ENCODE measurements at places on chromosomes 16 and 17. TPM values are rescaled to one million over a fixed set of nuclear protein-coding genes. Genes with fewer than 3 reads are reported as not detected.

- H3K4me1 ChIP-seq: peaks cover 5% of the 10 kb centered on the region
- H3K27ac ChIP-seq: no peak overlapping the region
- no peak for DNase-seq
- no peak overlapping the region for H3K4me3 ChIP-seq
- no peaks in the 10 kb centered on the region for H3K27me3 ChIP-seq
- H3K36me3 ChIP-seq: no peaks in the 10 kb centered on the region
Measured at GRCh38 chr16:85246973-85247372, 134.7 kb upstream of the CIBAR2 start.

DNA sequence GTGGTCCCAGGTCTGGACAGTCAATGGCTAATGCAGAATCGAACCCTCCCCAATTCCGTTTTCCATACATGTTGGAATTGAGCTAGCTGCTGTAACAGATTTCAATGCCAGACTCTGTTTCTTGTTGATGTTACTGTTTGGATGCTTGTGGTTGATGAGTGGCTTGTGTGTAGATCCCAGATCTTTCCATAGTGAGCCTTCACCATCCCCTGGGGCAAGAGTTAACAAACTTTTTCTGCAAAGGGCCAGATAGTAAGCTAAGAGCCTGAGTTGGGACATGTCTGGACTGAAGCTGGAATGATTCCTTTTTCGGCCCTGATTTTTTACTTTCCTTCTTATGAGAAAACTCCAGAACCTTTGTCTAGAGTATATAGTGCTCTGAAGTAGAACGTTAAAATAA is 296.3 kb downstream of the CPPED1 start:
- no peaks in the 10 kb centered on the region for H3K4me1 ChIP-seq
- DNase-seq: no peak
- H3K4me3 ChIP-seq: no peak overlapping the region
- H3K27me3 ChIP-seq: no peaks in the 10 kb centered on the region
- no peaks in the 10 kb centered on the region for H3K36me3 ChIP-seq

DNA sequence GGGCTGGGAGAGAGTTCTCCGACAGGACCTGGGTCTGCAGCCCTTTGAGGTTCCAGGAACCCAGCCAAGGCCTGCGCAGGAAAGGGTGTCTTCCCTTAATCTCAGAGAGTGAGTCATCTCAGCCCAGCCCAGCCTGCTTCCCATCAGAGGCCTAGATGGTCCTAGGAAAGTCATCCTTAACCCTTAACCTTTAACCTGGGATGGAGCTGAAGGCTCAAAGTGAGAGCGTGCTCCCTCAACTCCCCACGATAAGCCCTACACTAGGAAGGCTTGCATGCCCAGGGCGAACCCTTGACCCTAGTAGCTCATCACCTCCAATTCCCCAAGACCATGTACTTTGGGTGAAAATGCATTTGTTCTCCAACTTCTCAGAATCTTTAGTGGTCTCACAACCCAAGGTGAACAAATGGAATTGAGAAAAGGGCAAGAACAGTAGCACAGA is 4.8 kb upstream of the ATXN7L3 start:
- H3K27ac ChIP-seq: no peak overlapping the region
- peaks cover 29% of the 10 kb centered on the region for H3K4me1 ChIP-seq
- H3K4me3 ChIP-seq: no peak overlapping the region
- DNase-seq: peak; percentile 49

DNA sequence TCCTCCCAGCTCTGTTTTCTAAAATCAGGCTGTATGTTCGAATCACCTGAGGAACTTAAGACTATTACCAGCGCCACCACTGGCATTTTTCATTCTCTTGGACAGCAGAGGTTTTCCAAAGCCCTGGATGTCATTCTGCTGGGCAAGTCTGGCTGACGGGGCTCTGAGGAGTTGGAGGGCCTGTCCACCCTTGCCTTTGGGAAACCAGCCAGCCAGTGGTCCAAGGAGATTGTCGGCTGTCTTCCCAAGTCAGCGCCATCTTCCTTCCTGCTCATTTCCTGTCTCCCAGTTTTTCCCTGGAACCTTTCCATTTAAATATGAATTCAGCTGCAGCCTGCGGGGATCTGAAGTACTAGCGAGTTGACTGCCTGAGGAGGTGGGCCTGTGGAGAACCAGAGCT is 258.3 kb downstream of the PRKCA start:
- DNase-seq: no peak
- H3K4me1 ChIP-seq: peaks cover 10% of the 10 kb centered on the region
- H3K27ac ChIP-seq: no peak overlapping the region
- no peaks in the 10 kb centered on the region for H3K27me3 ChIP-seq
- H3K36me3 ChIP-seq: no peaks in the 10 kb centered on the region

DNA sequence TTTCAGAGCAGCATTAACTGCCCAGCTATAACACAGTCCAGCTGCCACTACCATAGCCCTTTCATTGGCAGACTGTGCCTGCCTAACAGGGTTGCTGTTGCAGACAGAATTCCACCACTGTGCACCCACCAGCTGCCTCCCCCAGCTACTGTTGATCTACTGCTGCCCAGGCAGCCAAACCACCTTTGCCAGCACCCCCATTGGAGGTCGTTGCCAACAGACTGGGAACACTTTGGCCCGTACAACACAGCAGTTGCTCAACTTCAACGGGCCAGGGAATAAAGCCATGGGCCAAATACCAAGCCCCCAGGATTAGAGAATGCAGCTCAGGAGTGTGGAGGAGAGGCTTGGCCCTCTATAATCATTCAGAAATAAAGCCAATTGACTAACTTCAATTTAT is 473.6 kb downstream of the CDH11 start:
- no peak overlapping the region for H3K27ac ChIP-seq

DNA sequence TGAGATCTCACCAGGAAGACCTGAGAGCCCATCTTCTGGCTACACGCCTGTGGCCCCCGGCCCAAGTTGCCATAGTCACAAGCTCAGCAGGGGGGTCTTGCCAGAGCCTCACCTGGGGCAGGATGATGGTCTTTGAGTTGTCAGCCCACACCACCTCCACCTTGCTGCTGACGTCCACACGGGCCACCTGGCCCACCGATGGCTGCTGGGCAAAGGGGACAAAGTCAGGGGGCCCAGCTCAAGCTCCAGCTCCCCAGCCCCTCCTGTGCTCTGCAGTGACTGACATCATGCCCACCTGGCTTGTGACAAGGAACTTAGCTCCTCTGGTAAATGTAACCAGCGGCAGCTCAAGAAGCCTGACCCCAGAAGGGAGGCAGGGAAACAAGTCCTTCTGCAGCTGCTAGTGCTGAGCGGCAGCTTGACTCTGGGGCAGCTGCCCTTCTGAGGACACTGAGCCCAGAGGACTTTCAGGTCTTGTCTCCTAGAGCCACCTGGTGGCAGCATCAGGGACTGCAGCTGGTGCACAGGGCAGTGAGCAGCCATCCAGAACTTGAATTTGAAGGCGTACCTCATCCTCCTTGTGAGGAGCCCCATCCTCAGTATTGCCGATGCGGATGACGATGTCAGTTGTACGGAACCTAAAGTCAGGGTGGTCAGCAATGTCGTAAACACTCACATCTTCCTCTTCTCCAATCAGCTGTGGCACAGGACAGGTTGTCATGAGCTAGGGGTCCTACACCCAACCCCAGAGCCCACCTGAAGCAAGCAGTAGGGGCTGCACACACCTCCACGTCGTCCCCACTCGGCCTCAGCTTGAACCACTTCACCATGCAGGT is 13.5 kb downstream of the SPHK1 start:
- DNase-seq: peak; percentile 56
- H3K27me3 ChIP-seq: no peaks in the 10 kb centered on the region
- H3K4me3 ChIP-seq: no peak overlapping the region
- H3K36me3 ChIP-seq: peaks cover 19% of the 10 kb centered on the region

GRCh38 chr17:77957235-77957856 is 1.2 kb upstream of the TNRC6C start:
- H3K4me3 ChIP-seq: peak overlapping the region; percentile 64
- peaks cover 37% of the 10 kb centered on the region for H3K27me3 ChIP-seq
- no peak overlapping the region for H3K27ac ChIP-seq
- peak; percentile 13 for DNase-seq
- H3K36me3 ChIP-seq: no peaks in the 10 kb centered on the region

DNA sequence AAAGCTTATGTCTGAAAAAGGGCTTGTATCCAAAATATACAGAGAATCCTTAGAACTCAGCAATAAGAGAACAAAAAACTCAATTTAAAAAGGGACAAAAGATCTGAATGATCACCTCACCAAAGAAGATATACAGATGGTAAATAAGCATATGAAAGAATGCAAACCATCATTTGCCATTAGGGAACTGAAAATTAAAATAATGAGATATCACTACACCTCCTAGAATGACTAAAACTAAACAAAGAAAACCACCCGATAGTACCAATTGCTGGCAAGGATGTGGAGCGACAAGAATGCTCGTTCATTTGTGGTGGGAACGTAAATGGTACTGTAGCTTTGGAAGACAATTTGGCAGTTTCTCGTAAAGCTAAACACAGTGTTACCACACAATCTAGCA is 66.9 kb upstream of the MPHOSPH6 start:
- no peak for DNase-seq
- H3K4me1 ChIP-seq: no peaks in the 10 kb centered on the region
- no peaks in the 10 kb centered on the region for H3K36me3 ChIP-seq
- H3K27me3 ChIP-seq: no peaks in the 10 kb centered on the region
- H3K4me3 ChIP-seq: no peak overlapping the region

- H3K4me3 ChIP-seq: no peak overlapping the region
- H3K27ac ChIP-seq: no peak overlapping the region
- H3K27me3 ChIP-seq: peaks cover 3% of the 10 kb centered on the region
- DNase-seq: no peak
- no peaks in the 10 kb centered on the region for H3K4me1 ChIP-seq
- H3K36me3 ChIP-seq: no peaks in the 10 kb centered on the region
Measured at GRCh38 chr17:33024688-33025486, 33.2 kb downstream of the SPACA3 start.

DNA sequence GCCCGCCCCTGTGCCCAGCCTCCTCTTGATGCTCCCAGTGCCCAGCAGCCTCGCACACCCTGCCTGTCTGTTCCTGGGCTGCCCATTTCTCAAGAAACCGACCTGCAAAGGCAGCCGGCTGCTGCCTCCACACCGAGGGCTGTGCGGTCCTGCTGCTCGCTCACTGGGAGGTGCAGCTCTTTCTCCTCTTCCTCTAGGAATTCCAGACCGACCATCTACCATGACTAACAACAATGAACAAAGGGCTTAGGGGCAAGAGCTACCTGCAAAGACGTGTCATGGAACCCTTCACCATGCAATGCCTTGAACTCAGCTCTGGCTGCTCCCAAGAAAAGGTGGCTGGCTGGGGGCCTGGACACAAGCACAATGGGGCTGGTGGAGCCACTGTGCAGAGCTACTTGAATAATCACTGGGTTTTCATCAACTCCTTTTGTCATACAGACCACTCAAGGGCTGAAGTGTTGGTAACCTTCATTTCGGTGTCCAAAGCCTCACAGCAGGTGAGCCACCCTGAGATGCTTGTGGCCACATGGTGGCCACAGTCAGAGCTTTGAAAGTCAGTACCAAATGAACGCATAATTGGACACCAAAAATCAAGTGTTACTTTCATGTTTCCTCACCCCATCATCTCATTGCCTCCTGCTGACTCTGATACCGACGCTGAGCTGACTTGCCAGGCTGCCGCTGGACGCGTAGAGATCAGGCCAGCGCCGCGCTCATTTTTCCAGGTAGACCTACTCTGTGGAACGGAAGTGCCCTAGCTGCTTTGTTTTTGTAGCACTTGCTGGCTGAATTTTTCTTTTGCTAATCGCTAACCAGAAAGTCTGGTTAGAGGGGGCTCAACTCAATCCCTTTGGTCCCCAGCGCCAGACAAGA is 19.8 kb downstream of the CYB561 start:
- H3K27ac ChIP-seq: no peak overlapping the region
- no peaks in the 10 kb centered on the region for H3K4me1 ChIP-seq
- DNase-seq: no peak

DNA sequence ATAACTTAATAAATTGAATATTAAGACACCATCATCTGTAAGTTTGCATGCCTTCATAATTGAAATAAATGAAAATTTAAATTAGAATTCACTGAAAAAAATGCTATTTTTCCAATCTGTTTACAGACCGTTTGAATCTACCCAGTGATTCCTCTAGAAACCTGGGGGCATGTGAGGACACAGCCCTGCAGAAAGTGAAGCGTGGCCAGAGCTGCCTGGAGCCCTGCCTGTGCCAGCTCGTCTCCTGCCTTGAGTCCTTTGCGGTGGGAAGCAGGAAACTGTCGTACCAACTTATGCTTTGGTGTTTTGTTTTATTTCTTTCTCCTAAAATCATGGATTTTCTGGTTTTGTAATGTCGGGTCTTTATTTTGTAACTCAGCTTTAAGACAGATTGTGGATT is 67.8 kb upstream of the FA2H start:
- DNase-seq: no peak
- no peaks in the 10 kb centered on the region for H3K36me3 ChIP-seq
- H3K4me1 ChIP-seq: no peaks in the 10 kb centered on the region
- no peak overlapping the region for H3K27ac ChIP-seq
- no peaks in the 10 kb centered on the region for H3K27me3 ChIP-seq
- H3K4me3 ChIP-seq: no peak overlapping the region

GRCh38 chr17:38415250-38416194 is 12.7 kb upstream of the ARHGAP23 start:
- H3K4me3 ChIP-seq: no peak overlapping the region
- peak; percentile 20 for DNase-seq
- H3K36me3 ChIP-seq: no peaks in the 10 kb centered on the region
- H3K27me3 ChIP-seq: peaks cover 21% of the 10 kb centered on the region

DNA sequence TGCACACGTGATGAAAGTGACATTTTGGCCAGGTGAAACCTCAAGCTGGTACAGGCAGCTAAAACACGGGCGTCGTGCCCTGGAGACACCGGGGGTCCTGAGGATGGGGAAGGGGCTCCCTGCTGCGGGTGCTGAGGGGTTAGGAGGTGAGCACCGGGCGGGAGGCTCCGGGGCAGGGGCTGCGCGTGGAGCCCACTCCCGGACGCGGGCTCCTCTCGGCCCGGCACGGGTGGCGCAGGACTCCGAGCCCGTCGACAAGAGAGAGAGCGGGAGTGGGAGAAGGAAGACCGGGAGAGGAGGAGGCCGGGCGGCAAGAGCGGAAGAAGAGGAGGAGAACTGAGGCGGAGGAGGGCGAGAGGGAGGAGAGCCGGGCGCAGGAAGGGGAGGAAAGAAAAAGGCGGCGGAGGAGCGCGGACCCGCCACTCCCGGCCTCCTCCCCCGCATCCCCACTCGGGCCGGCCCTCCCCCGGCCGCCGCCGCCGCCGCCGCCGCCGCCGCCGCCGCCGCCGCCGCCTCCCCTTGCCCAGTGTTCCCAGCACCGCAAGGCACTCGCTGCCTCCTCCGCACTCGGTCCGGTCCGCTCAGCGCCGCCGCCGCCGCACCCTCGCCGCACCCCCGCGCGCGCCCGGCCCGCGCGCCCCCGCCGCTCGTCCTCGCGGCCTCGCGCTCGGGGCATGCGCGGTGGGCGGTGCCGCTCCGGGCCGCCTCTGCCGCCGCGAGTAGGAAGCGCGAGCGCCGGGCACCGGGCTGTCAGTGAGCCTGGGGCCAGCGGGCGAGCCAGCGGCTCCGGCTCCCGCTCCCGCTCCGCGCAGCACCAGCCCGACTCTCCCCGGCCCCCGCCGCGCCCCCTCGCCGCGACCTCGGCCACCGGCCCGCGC is at the start of gene PRKCA:
TSS of gene PRKCA (plus strand) at position 750 of the 878 bp plus-strand sequence.
- H3K27me3 ChIP-seq: no peaks in the 10 kb centered on the region
- H3K4me1 ChIP-seq: peaks cover 21% of the 10 kb centered on the region
- peak; percentile 51 for DNase-seq
- H3K36me3 ChIP-seq: no peaks in the 10 kb centered on the region
- H3K27ac ChIP-seq: peak within 1 kb of the TSS; percentile 49
- H3K4me3 ChIP-seq: peak within 1 kb of the TSS; percentile 81

The TMEM106A gene
- total RNA-seq: 11.4 TPM

The PRSS36 gene
- 0.19 TPM for total RNA-seq

The RNF157 gene
- 1.4 TPM for total RNA-seq

Data from astrocyte (in vitro differentiated cells and primary cell).